Stimulated activated CD8-positive, alpha-beta memory T cell treated with anti-CD3 and anti-CD28 coated beads, Interleukin-15, amount 100 ng/mL, for 24 hours (primary cell): ENCODE measurements at places on chromosomes 2 and 18.
A peak's percentile ranks its signal among the peaks of the same experiment; 100 is the strongest.

GRCh38 chr2:103773884-103774283 lies 1012.1 kb downstream of the TMEM182 start:
- DNase-seq: no peak

DNA sequence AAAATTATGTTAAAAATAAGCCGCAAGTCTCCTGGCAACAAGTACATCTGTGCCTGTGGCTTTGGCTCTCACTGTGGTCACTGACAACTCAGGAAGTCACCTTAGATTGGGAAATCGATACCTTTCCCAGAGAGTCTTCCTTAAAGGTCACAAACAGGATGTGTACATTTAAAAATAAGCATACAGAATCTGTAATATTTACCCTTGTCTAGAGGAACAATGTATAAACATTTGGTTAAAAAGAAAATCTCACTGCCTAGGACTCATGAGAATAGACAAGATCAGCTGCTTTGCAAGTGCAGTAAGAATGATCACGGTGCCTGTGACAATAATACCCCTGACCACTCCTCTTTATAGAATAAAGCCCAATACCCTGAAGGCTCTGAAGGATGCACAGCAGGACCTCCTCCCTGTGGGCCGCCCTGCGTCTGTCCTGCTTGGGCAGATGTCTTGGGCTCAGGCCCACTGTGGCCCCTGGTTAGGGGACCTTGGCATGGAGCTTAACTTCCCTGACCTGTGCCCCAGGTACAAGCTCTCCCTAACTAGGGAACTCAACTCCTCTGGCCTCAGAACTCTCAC lies 98.0 kb upstream of the MGAT4A start:
- DNase-seq: no peak

DNA sequence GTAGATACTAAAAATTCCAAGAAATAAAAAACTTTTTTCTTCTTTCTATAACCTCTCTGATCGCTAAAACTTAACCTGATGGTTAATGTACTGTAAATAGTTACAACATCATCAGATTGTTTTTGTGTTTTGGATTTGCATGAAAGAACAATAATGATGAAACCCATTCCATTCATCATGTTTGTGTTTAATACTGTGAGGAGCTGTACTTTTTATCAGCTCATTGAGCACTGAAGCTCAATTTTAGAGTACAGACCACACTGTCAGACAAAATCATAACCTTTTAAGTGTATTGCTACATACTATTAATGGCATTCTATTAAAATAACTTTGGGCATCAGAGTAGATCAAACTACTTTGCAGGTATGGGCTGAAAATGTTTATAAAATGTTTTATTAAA lies 14.8 kb upstream of the BBS5 start:
- no peak for DNase-seq

DNA sequence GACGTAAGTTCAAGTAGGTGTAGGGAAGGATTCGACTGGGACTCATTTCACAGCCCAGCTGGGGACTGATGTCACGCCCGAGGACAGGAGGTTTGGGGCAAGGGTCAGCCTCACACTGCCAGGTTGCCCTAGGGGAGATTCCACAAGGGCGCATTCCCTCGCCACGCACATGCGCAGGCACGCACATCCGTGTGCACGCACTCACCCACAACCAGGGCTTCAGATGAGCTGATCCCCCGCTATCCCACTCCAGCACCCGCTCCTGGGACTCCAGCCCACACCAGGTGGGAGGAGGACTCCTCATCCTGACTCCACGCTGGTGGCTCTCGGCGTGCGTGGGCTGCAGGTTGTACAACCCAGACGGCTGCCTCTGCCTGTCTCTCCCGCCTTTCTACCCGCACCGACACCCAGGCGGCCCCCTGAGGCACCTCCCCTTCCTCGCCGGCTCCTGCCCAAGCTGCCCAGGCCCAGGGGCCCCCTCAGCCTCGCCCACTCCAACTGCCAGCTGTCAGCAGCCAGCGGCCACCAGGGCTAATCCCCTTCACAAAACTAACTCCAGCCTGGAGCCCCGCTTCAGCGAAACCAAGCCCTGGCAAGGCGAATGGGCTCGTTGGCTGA lies 47.8 kb upstream of the FOSL2 start:
- DNase-seq: no peak

- DNase-seq: no peak
These were observed 230.5 kb downstream of the PIK3C3 start for GRCh38 chr18:42185486-42185885.

- no peak for DNase-seq
These were observed 99.3 kb downstream of the COPS8 start for GRCh38 chr2:237184919-237185552.

DNA sequence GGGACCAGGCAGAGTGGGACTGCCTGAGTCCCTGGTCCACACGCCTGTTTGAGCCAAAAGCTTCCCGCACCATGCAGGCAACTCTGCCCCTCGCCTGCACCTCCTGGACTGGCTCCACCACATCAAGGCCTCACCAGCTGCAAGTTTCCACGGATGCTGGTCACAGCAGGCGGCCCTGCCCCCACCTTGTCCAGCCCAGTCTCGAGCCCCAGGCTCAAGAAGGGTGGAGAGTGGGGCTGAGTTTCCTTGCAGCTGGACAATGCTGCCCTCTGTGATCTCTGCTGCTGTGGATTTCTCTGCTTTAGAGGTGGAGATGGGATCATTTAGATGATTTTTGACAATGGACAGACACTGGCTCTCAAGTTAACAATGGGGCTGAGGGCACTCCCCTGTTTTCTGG lies 74.9 kb downstream of the MTCL1 start:
- no peak for DNase-seq

DNA sequence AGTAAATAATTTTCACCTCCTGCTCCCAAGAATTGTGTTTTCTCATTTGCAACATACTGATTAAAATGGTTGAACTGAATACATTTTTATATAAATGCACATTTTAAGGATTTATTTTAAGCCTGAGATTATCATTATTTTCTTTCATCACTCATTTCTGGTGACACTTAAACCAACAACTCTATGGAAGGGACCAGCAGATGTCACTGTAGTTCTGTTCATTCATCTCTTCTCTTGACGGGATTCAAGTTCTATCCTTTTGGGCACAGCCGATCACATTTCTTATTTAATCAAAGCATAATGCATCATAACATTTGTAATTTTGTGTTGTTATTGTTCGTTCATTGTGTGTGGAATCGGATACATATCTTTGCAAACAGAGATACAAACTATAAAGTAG lies 417.9 kb downstream of the HRH4 start:
- DNase-seq: no peak

- peak; percentile 2 for DNase-seq
These were observed 447 bp downstream of the RETSAT start for GRCh38 chr2:85353876-85354285.

GRCh38 chr18:22164337-22165048 lies 4.9 kb upstream of the GATA6 start:
- no peak for DNase-seq

- no peak for DNase-seq
These were observed 16.2 kb downstream of the TOGARAM2 start for GRCh38 chr2:28997237-28997846.

DNA sequence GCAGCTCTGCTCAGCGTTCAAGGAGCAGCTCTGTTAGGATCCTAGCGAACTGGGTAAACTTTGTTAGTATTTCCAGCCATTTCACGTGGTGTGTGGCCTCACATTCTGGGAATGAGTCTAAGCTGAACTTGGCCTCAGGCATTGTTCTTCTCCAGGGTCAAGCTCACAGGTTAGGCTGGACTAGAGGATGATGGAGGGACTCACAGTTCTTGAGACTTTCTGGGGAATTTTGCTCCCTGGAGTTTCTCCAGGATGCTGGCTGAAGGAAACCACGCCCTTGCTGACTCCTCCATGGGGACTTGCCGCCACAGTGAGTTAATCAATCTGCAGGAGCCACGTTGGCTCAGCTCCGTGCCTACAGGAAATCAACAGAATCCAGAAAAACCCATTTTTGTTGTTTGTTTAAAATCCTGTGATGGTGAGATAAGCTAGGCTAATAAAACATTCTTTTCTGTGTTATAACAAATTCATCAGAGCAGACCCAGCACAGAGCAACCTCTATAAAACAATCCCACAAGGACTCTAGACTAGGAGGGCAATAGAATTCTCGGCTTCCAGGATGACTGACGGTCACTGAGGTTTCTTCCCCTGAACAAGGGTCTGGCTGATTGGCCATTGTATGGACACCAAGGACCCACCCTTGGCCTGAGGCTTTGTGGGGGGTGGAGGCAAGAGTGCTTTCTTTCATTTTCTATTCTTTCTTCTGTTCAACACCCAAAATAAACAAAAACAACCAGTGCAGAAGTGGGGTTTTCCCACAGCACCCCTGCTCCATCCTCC lies 12.6 kb downstream of the CNDP1 start:
- DNase-seq: no peak

GRCh38 chr18:39062426-39062825 lies 1496.8 kb upstream of the CELF4 start:
- DNase-seq: no peak

GRCh38 chr2:80248146-80248545 lies 56.4 kb downstream of the LRRTM1 start:
- DNase-seq: no peak

DNA sequence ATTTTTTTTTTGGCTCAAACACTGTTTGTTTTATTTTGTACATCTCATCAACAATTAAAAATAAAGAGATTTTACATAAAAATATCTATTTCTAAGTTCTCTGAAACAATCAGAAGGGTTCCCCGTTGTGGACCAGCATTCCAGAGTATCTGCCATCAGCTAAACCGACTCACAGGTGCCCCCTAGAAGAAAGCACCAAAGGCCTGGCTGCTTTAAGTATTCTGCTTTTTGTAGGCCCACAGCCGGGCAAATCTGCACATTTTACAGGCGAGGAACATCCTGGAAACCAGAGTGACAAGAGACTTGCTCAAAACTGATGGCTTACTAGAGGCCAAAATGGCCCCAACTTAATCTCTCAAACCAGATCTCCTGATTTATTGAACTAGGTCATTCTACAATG lies 82.2 kb upstream of the SETBP1 start:
- no peak for DNase-seq

GRCh38 chr2:6831229-6831628 lies 34.5 kb downstream of the CMPK2 start:
- no peak for DNase-seq

DNA sequence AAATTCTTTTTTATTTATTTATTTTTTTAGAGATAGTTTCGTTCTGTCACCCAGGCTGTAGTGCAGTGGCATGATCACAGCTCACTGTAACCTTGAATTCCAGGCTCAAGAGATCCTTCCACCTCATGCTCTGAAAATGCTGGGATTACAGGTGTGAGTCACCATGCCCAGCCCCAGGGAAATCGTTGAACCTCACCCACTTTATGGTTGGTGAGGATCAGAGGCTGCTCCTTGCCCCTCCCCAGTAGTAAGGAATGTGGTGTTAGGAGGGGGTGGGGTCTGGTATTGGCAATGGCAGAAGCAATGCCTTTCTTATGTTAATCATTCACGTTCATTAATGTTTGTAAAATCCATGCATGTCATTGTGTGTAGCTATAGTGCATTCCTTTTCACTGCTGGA lies 161.9 kb downstream of the SUCLG1 start:
- DNase-seq: no peak

GRCh38 chr2:231386446-231386845 lies 9.1 kb upstream of the B3GNT7 start:
- no peak for DNase-seq

- DNase-seq: no peak
These were observed 58.8 kb upstream of the FZD5 start for GRCh38 chr2:207828361-207829057.

GRCh38 chr2:2840681-2841300 lies 509.7 kb upstream of the MYT1L start:
- DNase-seq: no peak

- DNase-seq: no peak
These were observed 13.3 kb downstream of the TWIST2 start for GRCh38 chr2:238861013-238861730.

GRCh38 chr2:2902547-2903281 lies 474.9 kb downstream of the EIPR1 start:
- no peak for DNase-seq

GRCh38 chr2:214389334-214389733 lies 21.5 kb upstream of the VWC2L start:
- no peak for DNase-seq

- DNase-seq: no peak
These were observed 18.1 kb downstream of the VIL1 start for GRCh38 chr2:218436992-218437391.

GRCh38 chr2:72788756-72789155 lies 37.1 kb downstream of the EXOC6B start:
- DNase-seq: no peak

DNA sequence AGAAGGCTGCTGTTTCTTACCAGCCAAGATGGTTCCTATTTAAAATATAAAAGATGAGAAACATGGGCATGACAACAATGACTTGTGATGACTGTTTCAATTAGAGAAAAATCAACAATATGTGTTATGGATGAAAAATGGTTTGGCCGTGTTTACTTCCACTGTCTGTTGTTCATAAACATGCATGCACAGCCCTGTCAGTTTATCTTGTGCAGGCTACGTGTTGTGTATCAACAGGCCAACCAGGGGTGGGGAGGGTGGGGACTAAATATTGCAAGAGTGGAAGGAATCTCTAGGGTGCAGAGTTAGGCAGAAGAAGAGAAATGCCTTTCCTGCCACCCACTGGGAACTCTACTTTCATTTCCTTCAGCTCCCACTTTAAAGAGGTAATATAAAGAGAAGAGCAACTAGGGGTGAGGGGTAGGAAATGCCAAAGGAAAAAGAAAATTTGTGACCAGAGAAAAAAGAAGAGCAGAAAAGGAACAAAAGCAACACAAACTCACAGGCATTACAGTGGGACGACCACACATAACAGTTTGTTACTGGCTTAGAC lies 116.8 kb upstream of the MEIS1 start:
- DNase-seq: no peak

- no peak for DNase-seq
These were observed 457.0 kb downstream of the METTL4 start for GRCh38 chr18:2114289-2114688.

DNA sequence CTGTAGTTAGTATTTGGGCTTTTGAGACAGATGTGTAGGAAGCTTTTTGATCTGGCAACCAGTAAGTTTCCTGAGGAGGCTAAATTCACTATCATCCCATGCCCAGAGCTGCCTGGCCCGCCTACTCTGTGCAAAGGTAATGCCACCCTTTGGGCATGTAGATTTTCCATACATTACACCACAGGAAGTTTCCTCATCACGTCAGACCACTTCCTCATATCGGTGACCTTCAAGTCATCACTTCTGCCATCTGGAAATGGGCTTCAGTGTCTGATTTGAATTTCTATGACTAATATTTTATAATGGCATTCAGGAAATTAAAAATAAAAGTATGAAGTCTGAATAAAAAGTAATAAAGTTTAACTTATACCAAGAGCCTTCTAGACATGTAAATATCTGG lies 825.4 kb downstream of the DCDC2C start:
- DNase-seq: no peak

GRCh38 chr2:212974692-212975091 lies 176.7 kb downstream of the IKZF2 start:
- no peak for DNase-seq

GRCh38 chr2:233023007-233023760 lies 9.3 kb upstream of the NEU2 start:
- no peak for DNase-seq

GRCh38 chr2:124524155-124524915 lies 499.2 kb downstream of the CNTNAP5 start:
- no peak for DNase-seq
